ENCODE measurements at places on chromosomes 7 and 10.

DNA sequence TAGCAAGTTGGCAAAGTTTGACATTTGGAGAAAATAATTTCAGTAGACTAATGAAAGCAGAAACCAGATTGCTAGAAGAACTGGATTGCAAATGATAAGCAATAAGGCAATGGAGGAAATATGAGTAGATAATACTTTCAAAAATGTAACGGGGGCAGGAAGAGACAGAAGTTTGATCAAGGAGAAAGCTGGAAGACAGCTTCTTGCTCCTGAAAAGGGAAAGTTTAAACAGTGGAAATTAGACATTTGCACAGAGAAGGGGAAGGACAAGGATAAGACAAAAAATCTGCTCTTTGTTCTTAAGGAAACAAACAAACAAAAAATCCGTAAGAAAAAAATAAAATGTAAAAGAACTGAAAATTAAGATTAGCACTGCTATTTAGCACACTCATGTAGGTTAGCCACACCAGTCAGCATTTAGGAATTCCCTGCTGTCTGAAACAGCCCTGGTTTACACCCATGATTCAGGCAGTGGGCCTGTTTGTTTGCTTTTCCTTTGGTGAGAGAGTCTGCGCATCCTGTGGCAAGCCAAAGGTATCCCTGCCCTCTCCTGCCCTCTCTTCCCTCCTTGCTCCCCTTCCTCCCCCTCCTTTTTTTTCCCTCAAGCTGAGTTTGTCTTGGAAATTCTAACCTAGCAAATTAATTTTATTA lies 104.3 kb upstream of the CAV2 start:
- no peak for DNase-seq

DNA sequence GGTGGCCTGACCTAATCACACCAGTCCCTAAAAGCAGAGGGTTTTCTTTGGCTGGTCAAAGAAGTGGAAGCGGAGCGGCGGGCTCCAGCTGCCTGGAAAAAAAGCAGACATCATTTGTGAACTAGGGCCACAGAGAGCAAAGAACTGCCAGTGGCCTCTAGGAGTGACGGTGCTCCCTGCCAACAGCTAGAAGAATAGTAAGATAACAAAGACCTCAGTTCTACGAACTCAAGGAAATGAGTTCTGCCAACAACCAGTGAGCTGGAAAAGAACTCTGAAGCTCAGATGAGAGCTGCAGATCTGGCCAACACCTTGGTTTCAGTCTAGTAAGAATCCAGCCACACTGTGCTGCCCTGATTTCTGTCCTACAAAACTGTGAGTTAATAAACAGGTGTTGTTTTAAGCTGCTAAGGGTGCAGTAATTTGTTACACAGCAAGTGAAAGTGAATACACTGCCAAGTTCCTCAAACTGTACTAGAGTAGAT lies 178.0 kb downstream of the SRPK2 start:
- DNase-seq, result no peak

DNA sequence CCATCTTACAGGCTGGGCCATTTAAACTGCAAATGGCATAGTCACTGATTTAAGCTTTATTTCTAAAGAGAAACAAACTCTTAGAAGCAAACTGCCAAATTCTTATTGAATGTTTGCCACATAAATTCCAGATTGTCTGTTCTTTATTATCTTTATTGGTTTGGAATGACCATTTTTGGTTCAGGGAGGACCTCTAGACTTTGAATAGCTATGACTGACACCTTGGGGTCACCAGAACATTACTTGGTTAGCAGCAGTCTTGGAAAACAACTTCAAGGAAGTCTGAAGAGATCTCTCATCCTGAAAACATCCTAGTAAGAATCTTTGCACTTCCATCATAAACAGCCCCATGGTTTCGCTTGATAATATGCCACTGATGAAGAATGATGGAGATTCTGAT lies 197.1 kb downstream of the SUGCT start:
- DNase-seq, result no peak

GRCh38 chr7:107967420-107967819 lies 35.5 kb downstream of the LAMB1 start:
- no peak for DNase-seq

- DNase-seq, result no peak
These were observed 15.1 kb downstream of the TTYH3 start for GRCh38 chr7:2646680-2647571.

GRCh38 chr7:5443678-5444077 lies 20.0 kb upstream of the TNRC18 start:
- no peak for DNase-seq

- DNase-seq, result peak; percentile 60
These were observed 2.4 kb downstream of the SFMBT2 start for GRCh38 chr10:7408291-7409044.

DNA sequence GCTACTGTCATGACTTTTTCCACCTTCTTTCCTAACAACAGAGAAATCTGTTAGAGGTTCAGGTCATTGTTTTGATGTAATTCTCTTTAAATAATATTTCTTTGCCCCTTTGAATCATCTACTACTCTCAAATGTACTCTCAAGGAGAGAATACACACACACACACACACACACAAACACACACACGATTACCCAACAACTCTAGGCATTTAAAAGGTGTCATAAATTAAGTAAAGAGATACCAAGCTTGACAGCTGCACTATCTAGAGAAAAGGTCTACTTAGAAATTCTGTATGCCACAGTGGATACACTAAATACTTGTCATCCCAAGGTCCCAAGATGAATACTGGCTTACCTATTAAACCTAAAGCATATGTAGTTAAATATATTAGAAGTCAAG lies 4.8 kb downstream of the PANK1 start:
- DNase-seq, result no peak

DNA sequence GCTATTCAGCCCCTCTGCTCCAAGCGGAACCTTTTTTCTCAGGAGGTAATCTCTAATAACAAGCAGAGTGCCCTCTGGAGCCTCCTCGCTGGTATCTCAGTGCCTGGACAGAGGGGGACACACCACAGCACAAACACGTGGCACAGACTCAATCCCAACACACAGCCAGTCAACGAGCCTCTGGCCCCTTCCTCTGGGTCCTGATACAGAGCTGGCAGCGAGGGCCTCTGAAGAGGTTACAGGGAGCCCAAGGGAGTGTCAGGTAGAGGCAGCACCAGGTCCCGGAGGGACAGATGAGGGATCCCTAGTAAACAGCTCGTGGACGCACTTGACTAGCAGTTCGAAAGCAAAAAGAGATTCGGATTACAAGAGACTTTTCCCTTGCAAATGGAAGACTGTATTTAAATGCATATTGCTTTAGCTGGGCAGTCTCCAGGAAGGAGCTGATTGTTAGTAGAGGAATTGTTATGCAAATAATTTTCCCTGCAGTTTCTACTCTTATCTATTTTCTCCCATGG lies 14.1 kb downstream of the CXCL12 start:
- DNase-seq, result no peak

DNA sequence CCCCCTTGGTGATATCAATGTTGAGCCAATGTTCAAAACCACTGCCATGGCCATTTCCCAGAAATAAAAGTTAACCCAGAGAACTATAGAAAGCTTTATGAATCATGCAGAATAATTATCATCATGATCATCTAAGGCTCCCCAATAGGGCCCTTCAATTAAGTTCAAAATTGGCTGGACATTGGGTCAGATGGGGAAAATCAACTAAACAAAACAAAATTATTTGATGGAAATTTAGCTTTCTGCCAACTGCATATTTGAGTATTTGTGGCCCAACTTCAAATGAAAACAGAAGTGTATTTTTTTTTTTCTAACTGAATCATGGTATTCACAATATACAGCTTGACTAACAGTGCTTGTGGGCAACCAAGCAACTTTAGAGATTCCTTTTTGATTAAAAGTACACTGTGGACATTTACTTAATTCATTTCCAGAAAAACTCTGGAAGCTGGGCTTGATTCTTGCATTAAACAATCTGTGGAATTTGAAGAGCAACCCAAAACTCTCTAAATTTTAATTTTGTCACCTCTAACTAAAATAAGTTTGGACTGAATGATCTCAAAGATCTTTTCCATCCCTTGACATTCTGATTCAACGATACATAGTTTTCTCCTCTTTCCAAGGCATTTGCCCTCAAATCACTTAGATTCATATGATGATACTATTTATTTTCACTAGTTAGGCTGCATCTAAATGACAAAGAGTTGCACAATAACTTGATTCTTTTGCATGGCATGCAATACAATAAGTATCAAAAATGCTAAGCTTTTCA lies 203.2 kb downstream of the AHR start:
- no peak for DNase-seq

Data from HEK293T (cell line).